ENCODE measurements at places on chromosomes 6 and 20. TPM values are rescaled to one million over a fixed set of nuclear protein-coding genes. Genes with fewer than 3 reads are reported as not detected.

Gene RBM38
- 7.9 TPM for total RNA-seq

Gene CD24
- 0.26 TPM for total RNA-seq

Gene TMC2
- total RNA-seq = under 0.01 TPM

Gene NHSL1
- total RNA-seq = 10.6 TPM

Gene LYRM4
- total RNA-seq = 14.5 TPM

Gene PRPH2
- 5.1 TPM for total RNA-seq

Gene SLC17A2
- total RNA-seq = not detected

Data from fibroblast of lung (primary cell).